CD4-positive, CD25-positive, alpha-beta regulatory T cell (primary cell): ENCODE measurements at places on chromosomes 5 and 9.

DNA sequence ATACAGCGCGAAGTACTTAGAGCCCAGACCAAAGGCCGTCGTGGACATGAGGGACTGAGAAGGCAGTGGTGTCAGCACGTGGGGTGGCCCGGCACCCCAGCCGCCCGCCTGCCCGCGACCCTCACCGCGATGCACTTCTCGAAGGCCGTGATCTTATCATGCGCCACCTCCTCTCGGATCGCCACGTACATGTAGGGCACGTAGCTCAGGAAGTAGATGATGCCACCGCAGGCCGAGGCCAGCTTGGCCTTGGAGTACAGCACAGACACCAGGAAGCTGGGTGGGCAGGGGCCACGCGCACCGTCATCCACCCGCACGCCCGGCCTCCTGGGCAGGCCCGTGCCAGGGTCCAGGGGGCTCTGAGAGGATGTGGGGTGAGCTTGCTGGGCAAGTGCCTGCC lies 11.0 kb downstream of the ABCA2 start:
- no peak overlapping the region for H3K27ac ChIP-seq
- no peaks in the 10 kb centered on the region for H3K27me3 ChIP-seq
- H3K4me1 ChIP-seq = no peaks in the 10 kb centered on the region
- peaks cover 11% of the 10 kb centered on the region for H3K36me3 ChIP-seq
- no peak for DNase-seq

DNA sequence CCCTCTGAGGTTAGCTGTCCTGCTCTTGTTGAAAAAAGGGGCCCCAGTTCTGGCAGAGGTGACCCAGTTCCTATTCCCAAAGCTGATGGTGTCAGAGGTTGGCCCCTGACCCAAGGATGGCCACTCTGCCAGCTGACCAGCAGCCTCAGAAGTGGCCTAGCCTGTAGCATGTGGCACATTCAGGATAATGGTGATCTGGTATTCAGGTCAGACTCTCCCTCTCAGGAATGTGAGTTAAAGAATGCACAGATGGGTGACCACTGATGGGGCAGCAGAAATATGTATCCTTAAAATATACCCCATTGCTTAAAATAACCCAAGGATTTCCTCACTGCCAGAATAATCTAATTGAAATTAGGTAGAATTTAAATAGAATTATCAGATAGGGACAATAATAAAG lies 369.2 kb downstream of the SEMA5A start:
- H3K4me3 ChIP-seq = no peak overlapping the region
- no peak overlapping the region for H3K27ac ChIP-seq
- no peak for DNase-seq
- no peaks in the 10 kb centered on the region for H3K36me3 ChIP-seq
- H3K4me1 ChIP-seq = no peaks in the 10 kb centered on the region
- H3K27me3 ChIP-seq = no peaks in the 10 kb centered on the region

DNA sequence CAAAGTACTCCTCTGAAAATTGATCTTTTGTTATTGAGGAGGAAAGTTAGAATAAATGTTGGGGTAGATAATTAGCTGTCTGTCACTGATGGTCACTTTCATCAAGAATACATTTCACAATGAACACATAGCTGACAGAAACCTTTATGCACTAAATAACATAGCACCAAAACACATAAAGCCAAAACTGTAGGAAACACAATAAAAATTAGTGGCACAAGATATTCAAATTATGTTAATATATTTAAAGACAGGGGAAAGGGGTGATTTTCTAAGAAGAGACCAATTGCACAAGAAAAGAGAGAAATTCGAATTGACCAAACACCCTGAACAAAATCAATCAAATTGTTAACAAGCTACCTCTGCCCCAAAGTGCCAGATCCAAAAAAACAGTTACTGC lies 89.7 kb downstream of the AK8 start:
- no peaks in the 10 kb centered on the region for H3K36me3 ChIP-seq
- no peak overlapping the region for H3K27ac ChIP-seq
- H3K4me1 ChIP-seq = no peaks in the 10 kb centered on the region

DNA sequence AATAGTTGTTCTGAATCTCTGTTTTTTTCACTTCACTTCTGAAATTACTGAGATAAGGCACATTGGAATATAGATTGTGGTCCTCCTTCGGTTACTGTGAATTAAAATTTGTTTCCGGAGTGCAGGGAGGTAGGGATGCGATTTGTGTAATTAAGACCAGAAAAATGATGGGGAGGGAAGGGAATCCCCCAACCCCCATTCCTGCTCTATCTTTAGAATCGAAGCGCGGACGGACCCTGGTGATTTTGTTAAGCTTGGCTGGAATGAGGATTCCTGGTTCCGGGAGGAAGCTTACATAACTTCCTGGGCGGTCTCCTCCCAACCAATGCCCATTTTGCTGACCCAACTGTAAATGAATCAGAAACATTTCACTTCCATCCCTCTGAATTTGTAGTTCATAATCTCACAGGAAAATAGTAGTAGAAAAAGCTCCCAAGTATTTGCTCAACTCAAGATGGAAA lies 220.1 kb upstream of the MSX2 start:
- H3K27ac ChIP-seq = no peak overlapping the region
- no peak for DNase-seq
- H3K4me3 ChIP-seq = no peak overlapping the region
- no peaks in the 10 kb centered on the region for H3K27me3 ChIP-seq
- no peaks in the 10 kb centered on the region for H3K36me3 ChIP-seq
- H3K4me1 ChIP-seq = no peaks in the 10 kb centered on the region

GRCh38 chr5:151662805-151663204 lies 23.9 kb downstream of the SPARC start:
- no peak overlapping the region for H3K4me3 ChIP-seq
- H3K27ac ChIP-seq = no peak overlapping the region
- H3K4me1 ChIP-seq = peaks cover 5% of the 10 kb centered on the region
- no peak for DNase-seq

- no peak overlapping the region for H3K4me3 ChIP-seq
- DNase-seq = no peak
- H3K36me3 ChIP-seq = no peaks in the 10 kb centered on the region
- H3K27me3 ChIP-seq = no peaks in the 10 kb centered on the region
- no peak overlapping the region for H3K27ac ChIP-seq
Observed at GRCh38 chr5:22514231-22514630, 338.9 kb downstream of the CDH12 start.

GRCh38 chr5:132663771-132664695 lies 6.1 kb downstream of the IL13 start:
- H3K27me3 ChIP-seq = no peaks in the 10 kb centered on the region
- no peaks in the 10 kb centered on the region for H3K36me3 ChIP-seq
- H3K27ac ChIP-seq = no peak overlapping the region
- H3K4me1 ChIP-seq = peaks cover 7% of the 10 kb centered on the region
- no peak for DNase-seq
- H3K4me3 ChIP-seq = no peak overlapping the region

- H3K36me3 ChIP-seq = no peaks in the 10 kb centered on the region
- no peak overlapping the region for H3K27ac ChIP-seq
- H3K4me1 ChIP-seq = no peaks in the 10 kb centered on the region
- no peak for DNase-seq
Observed at GRCh38 chr5:124920909-124921666, 174.6 kb upstream of the ZNF608 start.

- H3K4me1 ChIP-seq = no peaks in the 10 kb centered on the region
- no peak overlapping the region for H3K4me3 ChIP-seq
- H3K36me3 ChIP-seq = no peaks in the 10 kb centered on the region
- no peaks in the 10 kb centered on the region for H3K27me3 ChIP-seq
- H3K27ac ChIP-seq = no peak overlapping the region
- DNase-seq = no peak
Observed at GRCh38 chr5:53997736-53998627, 312.4 kb downstream of the ARL15 start.
